C1 segment of cervical spinal cord (tissue), 14 donors: ENCODE measurements at places on chromosomes 2 and 18.

DNA sequence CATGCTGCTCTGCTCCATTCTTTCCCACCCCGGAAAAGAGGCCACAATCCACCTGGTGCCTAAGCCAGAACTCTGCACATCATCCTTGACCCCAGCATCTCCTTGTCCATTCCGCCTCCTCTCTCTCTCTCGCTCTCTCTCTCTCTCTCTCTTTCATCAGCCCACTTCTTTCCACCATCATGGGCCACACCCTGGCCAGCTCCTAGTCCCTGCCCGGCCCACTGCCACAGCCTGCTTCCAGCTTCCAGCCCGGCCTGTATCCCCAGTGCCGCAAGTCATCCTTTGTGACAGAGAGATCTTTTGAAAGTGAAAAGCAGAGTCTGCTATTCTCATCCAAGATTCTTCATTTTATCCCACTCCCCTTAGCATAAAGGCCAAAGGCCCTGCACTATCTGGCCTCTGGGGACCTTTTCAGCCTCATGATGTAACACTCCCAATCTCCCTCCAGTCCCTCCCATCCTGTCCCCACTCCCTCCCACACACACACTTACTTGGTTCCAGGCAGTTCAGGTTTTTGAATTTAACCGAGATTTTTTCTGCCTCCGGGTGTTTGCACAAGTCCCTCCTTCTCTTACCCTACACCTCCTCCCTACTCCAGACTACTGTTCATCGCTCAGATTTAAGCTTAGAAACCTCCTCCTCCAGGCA lies 214.0 kb downstream of the EN1 start:
- no peak for DNase-seq

GRCh38 chr2:147904051-147904450 lies 59.2 kb downstream of the ACVR2A start:
- DNase-seq, result no peak

- no peak for DNase-seq
Measured at GRCh38 chr2:53939656-53940055, 31.1 kb downstream of the PSME4 start.

DNA sequence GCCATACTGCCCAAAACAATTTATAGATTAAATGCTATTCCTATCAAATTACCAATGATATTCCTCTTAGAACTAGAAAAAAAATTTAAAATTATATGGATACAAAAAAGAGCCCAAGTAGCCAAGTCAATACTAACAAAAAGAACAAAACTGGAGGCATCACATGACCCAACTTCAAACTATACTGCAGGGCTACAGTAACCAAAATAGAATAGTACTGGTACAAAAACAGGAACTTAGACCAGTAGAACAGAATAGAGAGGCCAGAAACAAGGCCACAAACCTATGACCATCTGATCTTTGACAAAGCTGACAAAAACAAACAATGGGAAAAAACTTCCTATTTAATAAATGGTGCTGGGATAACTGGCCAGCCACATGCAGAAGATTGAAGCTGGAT lies 86.1 kb upstream of the KYNU start:
- DNase-seq, result no peak

- DNase-seq, result no peak
Measured at GRCh38 chr2:86697551-86698104, 22.5 kb upstream of the RMND5A start.
